ENCODE measurements at places on chromosomes 4 and X.

DNA sequence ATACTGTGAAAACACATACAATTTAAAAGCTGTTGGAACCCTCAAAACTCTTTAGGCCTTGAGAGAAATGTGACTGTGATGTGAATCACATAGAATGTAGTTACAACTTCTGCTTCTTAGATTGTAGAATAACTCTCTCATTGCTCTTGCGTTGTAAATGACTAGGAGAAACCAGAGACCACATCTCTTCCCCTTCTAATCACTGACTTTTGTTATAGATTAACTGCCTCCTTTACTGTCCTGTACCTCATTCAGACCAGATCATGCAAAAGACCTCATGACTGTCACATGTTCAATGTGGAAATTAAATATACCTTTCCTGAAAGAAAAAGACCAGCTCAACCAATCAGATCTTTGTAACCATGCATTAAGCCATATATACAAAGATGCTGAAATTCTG, 43.2 kb upstream of the NEIL3 start:
- no peak for DNase-seq

DNA sequence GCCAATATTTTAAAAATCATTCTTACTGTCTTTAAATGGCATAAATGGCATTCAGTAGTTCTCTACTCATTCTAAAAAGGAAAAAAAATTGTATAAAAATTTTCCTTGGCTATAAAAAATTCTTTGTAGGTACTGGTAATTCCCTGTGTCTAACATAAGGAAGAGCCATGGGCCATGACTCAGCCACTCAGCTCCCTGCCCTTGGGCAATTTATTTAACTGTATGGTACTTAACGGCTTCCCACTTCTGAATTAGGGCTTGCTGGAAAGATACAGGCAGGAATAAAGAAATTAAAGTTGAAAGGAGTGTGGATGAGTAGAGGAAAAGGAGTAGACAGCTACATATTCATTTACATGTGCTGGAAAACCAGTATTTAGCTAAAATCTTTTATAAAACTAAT, 30.6 kb downstream of the ABHD18 start:
- no peak for DNase-seq

- no peak for DNase-seq
Measured at GRCh38 chr4:7861440-7861881, 78.2 kb downstream of the AFAP1 start.

- no peak for DNase-seq
Measured at GRCh38 chrX:30680618-30681017, 27.4 kb downstream of the GK start.

GRCh38 chr4:142752202-142752786, 93.8 kb downstream of the INPP4B start:
- no peak for DNase-seq

DNA sequence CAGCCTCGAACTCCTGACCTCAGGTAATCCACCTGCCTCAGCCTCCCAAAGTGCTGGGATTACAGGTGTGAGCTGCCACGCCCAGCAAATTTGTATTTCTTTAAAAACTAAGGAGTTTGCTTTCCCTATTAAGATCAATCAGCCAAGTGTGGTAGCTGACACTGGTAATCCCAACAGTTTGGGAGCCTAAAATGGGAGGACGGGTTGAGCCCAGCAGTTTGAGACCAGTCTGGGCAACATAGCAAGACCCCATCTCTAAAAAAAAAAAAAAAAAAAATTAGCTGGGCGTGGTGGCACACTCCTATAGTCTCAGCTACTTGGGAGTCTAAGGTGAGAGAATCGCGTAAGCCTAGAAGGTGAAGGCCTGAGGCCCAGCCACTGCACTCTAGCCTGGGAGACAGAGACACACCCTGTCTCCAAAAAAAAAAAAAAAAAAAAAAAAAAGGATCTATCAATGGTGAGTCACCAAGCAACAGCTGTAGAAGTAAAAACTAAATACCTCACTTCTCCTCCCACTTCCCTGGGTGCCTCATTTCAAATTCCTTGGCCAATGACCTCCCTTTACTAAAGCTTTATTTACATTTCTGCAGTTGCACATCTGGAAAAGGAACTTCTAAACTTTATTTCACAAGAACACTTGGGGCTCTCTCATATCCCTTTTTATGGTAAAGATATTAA, 54.5 kb downstream of the LDB2 start:
- no peak for DNase-seq

DNA sequence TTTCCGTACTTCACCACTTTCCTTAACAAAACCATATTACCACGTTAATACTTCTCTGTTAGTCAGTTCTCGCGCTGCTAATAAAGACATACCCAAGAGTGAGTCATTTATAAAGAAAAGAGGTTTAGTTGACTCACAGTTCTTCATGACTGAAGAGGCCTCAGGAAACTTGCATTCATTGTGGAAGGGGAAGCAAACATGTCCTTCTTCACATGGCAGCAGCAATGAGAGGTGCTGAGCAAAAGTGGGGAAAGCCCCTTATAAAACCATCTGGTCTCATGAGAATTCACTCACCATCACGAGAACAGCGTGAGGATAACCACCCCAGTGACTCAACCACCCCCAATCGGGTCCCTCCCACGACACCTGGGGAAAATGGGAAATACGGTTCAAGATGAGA, 289.8 kb upstream of the CLNK start:
- no peak for DNase-seq

GRCh38 chr4:6714954-6715353, 1.0 kb upstream of the BLOC1S4 start:
- no peak for DNase-seq

DNA sequence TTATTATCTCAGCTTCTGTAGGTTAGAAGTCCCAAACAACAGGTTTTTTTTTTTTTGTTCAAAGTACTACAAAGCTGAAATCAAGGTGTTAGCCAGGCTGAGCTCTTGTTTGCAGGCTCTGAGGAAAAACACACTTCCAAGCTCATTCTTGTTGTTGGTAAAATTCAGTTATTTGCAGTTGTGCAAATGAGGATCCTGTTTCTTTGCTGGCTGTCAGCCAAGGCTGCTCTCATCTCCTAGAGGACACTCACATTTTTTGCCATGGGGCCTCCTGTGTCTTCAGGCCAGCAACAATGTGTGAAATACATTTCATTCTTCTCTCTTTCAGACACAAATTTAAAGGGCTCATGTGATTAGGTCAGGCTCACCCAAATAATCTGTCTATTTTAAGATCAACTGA, 60.3 kb upstream of the HSD17B10 start:
- no peak for DNase-seq

GRCh38 chrX:100812216-100813158, 7.7 kb upstream of the CSTF2 start:
- DNase-seq: no peak

DNA sequence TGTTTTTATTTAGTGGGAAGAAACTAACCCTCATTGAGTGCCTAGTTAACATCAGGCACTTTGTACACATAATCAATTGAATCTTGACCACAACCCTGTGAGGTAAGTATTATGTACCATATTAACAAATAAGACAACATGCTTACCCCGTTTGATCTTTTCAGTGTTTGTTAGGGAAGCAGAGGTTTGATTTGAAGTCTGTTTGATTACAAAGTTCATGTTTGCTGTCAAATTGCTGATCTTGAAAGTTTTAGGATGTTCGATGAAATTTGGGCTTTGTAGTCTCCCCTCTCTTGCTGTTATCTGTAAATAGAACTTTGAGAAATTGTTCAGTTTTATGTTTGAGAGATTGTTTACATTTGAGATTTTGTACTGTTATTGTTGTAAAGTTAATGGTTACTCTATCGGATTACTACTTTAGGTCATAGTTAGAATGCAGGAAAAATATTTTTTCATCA, 13.4 kb upstream of the ADH4 start:
- DNase-seq: no peak

- no peak for DNase-seq
Measured at GRCh38 chr4:152340818-152341217, 195.1 kb downstream of the FBXW7 start.

GRCh38 chrX:71215338-71215912, 7.6 kb upstream of the GJB1 start:
- no peak for DNase-seq

DNA sequence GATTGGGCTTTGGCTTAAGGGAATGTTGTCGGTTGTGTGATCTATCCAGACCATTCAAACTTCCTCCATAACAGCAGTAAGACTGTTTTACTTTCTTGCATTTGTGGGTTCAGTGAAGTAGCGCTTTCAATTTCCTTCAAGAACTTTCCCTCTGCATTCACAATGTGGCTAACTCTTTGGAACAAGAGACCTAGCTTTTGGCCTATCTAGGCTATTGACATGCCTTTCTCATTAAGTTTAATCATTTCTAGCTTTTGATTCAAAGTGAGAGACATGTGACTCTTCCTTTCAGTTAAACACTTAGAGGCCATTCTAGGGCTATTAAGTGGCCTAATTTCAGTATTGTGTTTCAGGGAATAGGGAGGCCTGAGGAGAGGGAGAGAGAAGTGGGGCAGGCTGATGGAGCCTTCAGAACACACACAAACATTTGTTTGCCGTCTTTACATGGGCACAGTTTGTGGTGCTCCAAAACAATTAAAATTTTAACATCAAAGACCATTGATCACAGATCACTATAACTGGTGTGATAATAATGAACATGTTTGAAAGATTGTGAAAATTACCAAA, 34.1 kb downstream of the ADH5 start:
- DNase-seq: no peak

GRCh38 chrX:101009090-101009489, 39.6 kb downstream of the ARL13A start:
- no peak for DNase-seq

DNA sequence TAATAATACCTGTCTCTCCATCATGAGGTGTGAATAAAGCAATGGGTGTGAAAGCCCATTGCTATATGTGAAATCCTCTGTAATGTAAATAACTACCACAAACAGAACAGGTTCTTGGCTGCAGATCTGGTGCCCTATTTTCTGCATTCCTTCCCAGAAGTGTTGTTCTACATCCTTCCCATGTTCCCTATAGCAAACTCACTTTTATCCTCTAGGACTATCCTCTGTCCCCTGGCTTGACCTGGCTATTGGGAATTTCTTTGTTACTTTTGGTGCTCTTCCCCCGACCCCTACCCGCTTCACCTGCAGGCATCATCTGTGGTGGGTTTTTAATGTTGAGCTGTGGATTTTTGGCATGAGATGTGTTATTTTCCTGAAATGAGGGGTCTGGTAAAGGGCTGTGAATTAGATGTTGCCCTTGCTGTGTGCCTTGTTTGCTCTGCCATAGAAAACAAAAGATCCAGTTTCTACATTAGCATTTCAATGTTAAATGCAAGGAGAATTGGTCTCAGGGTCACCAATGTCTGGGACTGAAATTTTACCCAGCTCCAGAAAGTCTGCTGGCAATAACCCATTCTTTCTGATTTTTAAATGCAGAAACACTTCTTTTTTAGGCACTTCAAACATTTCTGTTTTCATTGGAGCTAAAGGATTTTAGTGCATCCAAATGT, 13.6 kb upstream of the FREM3 start:
- DNase-seq: no peak

- DNase-seq: no peak
Measured at GRCh38 chrX:51520393-51520792, 24.0 kb upstream of the NUDT11 start.

DNA sequence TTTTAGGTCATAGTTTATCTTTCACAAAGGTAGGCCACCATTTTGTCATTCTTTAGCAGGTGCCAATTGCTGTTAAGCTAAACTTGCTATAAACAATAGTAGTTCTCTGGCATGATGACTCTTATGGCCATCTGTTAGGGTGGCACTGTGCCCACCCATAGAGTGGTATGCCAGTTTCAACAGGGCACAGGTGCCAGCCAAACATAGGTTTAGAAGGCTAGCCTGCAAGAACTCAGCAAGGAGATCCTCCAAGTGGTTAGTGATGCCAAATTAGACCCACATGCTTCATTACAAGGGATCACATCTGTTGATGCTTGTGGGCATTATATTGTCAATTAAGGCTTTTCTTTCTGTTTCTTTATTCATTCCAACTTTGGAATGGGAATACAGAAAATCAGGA, 204.5 kb downstream of the FMR1NB start:
- no peak for DNase-seq

DNA sequence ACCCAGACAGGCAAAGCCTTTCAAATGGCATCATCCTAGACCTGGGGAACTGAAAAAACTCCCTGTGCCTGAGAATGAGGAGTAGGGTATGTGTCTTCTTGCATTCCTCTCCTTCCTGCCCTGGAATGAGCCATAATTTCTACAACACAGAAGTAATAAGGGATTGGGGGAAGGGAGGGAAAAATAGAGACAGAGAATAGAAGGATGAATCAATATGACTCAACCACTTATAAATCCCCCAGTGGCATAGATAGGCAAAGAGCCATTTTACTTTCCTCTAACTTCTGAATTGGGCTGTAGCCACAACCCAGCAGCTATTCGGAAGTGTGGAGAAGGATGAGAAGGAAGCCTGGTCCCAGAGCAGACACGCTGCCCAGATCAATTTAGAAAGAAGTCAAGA, 99.9 kb downstream of the NHS start:
- DNase-seq: no peak

DNA sequence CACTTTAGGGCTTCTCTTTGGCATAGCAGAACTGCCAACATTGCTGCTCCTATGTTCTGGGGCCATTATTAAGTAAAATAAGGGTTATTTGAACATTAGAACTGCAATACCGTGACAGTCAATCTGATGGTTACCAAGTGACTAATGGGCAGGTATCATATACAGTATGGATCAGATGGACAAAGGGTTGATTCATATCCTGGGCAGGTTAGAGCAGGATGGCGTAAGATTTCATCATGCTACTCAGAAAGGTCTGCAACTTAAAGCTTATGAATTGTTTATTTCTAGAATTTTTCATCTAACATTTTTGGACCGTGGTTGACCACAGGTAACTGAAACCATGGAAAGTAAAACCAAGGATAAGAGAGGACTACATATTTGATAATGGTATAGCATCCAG, 40.9 kb downstream of the BRCC3 start:
- DNase-seq: no peak

DNA sequence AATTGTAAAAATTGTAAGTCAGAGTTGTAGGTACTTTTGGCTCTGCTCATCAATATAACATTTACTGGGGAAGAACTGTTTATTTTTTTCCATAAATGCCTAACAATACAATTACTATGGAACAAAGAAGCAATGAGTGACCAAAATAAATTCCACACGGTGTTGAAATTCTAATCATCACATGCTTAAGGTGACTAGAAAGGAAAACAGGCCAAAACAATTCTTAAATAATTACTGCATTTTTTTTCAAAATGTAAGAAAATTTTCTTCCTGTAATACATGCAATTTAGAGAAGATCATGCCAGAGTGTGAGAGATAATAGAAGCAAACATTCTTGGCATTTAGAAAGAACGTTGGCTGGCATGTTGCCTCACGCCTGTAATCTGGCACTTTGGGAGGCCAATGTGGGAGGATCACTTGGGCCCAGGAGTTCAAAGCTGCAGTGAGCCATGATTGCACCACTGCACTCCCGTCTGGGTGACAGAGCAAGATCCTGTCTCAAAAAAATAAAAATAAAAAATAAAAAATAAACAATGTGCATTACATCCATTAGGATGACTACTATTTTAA, 22.5 kb downstream of the C4orf46 start:
- no peak for DNase-seq
